ENCODE measurements at places on chromosomes 11 and 22.

GRCh38 chr11:112513417-112513816 is 252.8 kb upstream of the PLET1 start:
- DNase-seq, result no peak

DNA sequence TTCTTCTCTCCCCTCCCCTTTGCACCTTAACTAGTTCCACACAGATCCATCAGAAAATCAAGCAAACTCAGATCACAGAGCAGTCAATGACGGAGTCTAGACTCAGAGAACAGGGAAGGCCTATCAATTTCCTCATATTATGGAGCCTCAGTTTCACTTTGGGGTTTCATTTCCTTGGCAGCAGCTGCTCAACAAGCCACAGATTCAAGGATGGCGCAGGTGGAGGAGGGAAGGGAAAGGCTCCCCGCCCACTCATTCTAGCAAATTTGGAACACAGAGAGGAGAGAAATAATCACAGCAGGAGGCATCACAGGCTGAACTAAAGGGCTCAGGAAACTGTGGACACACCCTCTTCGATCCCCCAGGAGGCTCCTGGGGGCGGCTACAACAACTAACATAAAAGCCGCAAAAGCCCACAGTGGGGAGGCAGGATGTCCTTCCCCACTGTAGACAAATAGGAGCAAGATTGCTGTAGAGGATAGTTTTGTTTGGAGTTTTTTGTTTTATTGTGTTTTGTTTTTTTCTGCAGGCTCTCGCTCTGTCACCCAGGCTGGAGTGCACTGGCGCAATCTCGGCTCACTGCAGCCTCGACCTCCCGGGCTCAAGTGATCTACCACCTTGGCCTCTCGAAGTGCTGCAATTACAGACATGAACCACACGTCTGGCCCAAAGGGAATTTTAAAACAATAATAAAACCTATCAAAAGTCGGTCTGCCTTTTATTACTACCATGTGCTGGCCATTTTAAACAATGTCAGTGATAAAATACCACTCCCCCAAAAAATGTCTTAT is 3.4 kb downstream of the PLAAT3 start:
- no peak for DNase-seq

GRCh38 chr11:130826572-130826971 is 89.7 kb downstream of the SNX19 start:
- DNase-seq, result no peak

- DNase-seq, result no peak
Observed at GRCh38 chr22:35482974-35483373, 57.7 kb upstream of the RASD2 start.

DNA sequence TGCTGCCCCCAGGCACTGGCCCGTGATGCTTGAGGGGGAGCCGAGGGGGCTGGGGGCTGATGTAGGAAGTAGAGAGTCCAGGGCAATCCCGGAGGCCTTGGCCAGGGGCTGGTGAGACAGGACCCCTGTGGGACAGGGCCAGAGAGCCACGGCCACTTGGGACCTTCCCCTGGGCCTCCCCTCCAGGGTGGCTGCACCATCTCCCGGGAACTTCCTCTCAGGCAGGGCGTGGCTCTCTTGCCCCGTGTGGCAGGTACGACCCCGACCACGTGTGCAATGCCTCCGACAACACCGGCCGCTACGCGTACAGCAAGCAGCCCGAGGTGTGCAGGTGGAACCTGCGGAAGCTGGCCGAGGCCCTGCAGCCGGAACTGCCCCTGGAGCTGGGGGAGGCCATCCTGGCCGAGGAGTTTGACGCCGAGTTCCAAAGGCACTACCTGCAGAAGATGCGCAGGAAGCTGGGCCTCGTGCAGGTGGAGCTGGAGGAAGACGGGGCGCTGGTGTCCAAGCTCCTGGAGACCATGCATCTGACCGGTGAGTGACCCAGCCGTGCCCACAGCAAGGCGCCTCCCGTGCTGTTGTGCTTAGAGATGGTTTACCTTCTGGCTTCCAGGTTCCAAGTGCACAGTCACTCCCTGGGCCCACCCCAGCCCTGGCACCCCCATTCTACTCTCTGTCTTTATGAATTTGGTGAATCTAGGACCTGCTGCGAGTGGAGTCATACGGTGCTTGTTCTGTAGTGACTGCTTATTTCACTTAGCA is 9.7 kb downstream of the SELENOO start:
- DNase-seq, result no peak

DNA sequence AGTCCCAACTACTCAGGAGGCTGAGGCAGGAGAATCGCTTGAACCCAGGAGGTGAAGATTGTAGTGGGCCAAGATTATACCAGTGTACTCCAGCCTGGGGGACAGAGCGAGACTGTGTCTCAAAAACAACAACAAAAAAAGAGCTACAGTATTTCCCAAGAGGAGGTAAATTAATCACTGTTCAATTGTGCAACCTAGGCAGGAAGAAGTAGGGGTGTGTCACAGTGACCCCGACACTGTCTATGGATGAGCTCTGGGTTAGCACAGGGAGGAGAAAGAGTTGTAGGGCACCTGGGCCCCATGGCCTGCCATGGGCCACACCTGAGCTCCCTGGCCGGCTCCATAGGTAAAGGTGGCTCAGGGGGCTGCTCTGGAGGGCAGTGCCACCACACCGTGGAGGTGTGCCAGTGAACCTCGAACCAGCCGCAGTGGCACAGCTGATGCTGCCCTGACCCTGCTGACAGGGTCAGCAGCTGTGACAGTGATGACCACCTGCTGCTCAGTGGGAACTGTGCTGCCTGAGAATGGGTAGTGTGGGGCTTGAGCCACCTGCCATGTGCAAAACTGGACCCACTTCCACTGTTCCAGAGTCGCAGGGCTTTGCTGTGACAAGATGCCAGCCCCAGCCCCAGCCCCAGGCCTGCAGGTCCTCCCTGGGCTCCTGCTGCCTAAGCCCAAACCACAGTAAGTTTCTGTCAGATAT is 84.0 kb upstream of the PITPNB start:
- DNase-seq, result no peak

DNA sequence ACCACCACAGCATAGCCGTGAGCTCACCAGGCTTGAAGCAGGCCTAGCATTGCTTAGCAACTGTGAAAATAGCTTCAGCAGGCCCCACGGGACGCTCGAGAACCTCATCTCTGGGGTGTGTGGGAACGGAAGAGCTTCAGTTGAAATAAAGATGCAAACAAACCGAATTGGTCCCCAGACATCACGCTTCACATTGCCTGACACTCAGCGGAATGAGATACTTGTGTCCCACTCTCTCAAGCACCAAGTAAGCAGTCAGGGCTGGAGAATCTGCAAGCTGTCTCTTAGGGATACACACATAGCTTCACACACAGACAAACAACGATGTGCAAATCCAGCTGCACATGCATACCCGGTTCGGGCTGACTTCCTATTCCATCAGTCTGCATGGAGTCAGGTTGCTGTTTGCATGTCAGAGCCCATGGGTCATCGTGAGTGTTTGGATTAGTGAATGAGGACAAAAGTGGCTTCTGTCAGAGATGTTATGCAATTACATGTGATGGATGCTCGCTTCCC is 205.7 kb downstream of the SNX19 start:
- DNase-seq, result no peak

DNA sequence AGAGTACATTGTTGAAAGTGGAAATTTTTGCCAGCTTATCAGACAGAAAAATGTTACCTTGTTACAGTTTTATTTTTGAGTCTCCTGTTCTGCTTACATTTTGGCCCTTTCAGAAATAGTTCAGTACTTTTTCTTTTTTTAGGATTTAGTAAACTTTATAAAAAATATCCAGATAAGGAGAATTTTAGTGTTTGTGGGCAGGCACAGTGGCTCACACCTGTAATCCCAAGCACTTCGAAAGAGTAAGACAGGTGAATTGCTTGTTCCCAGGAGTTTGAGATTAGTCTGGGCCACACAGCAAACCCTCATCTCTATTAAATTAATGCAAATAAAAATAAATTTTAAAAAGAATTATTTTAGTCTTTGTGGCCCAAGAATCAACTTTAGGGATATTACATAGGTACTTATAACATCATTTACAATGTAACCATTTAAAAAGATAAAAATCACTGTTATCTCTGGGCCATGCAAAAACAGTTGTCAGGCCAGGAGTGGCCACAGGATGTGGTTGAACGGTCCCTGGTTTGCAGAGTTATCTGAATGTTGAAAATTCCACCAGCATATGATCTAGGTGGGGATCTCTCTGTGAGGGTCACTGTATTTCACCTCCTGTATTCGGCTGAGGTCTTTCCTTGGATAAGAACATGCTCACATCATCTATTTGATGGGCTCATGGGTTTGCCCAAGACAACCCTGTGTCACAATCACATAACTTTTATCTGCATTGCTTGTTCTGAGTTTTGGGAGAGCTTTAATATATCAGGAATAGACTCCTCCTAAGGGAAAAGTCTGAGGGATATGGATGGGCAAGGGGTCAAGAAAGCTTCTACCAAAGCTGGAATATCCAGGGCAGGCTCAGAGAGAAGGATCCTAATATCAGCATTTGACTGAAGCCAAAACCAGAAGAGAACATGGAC is 91.5 kb downstream of the GGTLC2 start:
- peak; percentile 85 for DNase-seq

GRCh38 chr11:38014405-38014804 is 1416.4 kb upstream of the RAG2 start:
- no peak for DNase-seq

DNA sequence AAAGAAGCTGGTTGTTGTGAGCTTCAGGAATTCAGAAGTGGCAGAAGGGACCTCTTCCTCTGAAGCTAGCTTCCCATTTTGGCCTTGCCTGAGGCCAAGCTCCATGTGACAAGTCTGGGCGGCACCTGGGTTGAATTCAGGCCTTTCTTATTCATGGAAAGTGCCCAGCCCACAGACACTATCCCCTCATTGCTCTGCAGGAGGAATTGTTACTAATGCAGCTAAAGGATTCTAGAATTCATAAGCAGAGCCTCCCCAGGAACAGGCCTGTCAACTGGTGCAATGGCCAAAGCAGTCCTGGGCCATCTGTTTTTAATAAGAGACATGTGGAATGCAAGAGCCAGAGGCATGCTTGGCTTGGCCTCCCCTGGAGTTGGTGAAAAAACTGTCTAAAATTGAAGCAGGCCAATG is 71.4 kb downstream of the SLC1A2 start:
- no peak for DNase-seq

DNA sequence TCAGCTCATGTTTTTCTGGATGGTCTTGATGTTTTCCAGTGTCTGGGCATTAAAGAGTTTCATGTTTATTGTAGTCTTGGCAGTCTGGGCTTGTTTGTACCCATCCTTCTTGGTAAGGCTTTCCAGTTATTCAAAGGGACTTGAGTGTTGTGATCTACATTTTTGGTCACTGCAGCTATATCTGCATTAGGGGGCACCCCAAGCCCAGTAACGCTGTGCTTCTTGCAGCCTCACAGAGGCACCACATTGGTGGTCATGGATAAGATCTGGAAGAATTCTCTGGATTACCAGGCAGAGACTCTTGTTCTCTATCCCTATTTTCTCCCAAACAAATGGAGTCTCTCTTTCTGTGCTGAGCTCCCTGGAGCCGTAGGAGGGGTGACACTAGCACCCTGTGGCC is 451.5 kb upstream of the FAT3 start:
- no peak for DNase-seq

DNA sequence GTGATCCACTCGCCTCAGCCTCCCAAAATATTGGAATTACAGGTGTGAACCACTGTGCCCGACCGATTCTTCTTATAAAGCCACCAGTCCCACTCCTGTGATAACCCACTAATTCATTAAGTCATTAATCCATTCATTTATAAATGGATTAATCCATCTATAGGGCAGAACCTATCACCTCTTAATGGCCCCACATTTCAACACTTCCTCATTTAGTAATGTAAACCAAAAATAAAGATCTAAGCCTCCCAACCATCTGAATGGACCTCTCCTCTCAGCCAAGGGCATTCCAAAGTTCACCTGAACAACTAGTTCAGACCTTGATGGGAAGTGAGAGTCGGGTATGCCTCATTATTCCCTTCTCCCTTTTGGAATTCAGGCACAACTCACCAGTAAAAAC is 9.9 kb upstream of the MRPL11 start:
- DNase-seq, result no peak

GRCh38 chr22:23789121-23789520 is 2.4 kb downstream of the SMARCB1 start:
- no peak for DNase-seq

- no peak for DNase-seq
Observed at GRCh38 chr11:61103851-61104423, 1.6 kb downstream of the CD5 start.

GRCh38 chr11:35986947-35987346 is 43.1 kb downstream of the LDLRAD3 start:
- no peak for DNase-seq

DNA sequence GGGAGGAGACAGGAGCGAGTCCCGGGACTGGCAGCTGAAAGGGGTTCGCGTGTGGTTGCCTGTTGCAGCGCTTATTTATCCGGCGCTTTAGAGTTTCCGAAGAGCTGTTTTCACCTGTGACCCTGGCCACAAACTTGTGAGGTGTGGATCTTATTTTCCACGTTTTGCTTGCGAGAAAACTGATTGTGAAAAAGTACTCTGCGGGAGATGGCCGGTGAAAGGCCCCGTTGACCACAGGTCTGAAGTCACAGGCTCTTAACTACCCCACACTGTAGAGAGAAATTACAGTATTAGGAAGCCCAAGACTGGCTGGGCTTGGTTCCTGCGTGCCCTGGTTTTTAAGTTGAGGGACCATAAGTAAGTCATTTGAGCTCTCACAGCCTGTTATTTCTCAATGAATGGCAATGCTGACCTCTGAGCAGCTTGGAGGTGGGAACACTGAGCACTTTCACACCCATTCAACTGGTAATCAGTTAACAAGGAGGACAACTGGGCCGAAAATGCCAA is 379 bp upstream of the RAB38 start:
- peak; percentile 47 for DNase-seq

DNA sequence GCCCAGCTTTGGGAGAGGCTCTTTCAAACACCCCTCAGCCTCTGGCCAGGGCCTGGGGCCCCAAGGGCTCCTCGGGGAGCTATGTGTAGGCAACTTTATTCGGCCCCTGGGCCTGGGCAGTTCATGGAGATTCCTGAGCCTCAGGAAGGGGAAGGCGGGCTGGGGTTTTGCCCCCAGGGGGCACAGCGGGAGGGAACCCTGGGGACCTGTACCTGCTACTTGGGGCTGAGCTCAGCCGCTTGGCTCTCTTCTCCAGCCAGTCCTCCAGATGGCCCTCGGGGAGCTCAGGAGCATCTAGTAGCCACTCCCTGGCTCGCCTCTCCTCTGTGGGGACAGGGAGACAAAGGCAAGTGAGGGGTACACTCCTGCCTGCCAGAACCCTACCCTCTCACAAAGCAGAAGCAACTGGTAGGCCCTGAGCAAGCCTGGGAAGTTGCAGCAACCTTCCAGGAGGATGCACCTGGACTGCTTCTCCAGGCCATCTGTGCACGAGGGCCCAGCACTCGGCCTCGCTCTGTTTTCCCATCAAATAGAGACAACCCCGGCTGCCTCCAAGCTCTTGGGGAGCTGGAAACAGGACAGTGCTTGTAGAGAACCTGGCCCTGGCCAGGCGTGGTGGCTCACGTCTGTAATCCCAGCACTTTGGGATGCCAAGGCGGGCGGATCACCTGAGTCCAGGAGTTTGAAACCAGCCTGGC is 18.5 kb downstream of the CABP7 start:
- no peak for DNase-seq

DNA sequence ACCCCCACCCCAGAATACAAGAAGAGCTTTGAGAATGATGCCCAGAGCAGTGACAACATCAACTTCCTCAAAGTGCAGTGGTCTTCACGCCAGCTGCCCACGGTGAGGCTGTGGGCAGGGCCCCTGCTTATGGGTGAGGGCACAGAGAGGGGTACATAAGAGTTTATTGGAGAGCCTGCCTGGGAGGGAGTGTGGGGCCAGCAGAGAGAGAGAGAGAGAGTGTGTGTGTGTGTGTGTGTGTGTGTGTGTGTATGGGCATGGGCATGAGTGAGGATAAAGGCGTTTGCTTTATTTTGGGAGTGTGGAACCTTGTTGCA is 9.5 kb downstream of the PHOX2A start:
- DNase-seq, result no peak

All from hematopoietic multipotent progenitor cell treated with erythropoietin and hydrocortisone succinate and interleukin-3 and kit ligand, for 4 days (in vitro differentiated cells).